ENCODE measurements at places on chromosomes 3 and 15.

DNA sequence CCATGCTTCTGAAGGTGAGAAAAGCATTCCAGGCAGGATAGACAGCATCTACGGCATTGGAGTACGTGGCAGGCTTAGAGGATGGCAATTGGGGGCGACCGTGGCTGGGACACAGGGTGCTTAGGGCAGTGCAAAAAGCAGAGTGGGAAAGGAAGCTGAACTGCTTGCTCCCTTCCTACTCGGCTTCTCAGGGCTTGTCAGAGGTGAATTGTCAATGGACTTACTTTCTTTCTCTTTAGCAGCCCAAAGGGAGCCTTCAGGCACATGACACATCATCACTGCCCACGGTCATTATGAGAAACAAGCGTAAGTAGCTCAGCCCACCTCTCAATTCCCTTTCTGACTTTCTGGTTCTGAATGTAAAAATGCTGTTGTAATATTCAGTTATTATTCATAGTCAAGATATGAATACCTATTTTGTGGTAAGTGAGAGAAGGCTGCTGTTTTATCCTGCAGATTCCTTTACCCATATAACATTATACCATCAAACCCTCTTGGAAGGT is 84.3 kb downstream of the KLHL25 start:
- peak; percentile 56 for DNase-seq

DNA sequence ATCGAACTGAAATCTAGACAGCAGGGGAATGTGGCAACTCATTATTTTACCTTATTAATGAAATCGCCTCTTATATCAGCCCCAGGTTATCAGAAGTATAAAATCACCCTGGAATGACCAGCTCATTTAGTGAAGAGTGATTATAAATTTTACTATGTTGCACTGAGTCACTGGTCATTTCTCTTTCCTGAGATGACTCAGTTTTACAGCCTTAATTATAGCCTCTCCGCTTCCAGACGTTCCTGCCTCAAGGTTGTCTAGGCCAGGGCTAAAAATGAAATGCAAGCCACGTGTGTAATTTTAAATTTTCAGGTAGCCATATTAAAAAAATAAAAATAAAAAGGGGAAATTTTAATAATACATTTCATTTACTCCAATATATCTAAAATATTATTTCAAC is 33.3 kb downstream of the DET1 start:
- DNase-seq = no peak

- DNase-seq = no peak
Measured at GRCh38 chr3:144011251-144011799, 39.7 kb downstream of the DIPK2A start.

DNA sequence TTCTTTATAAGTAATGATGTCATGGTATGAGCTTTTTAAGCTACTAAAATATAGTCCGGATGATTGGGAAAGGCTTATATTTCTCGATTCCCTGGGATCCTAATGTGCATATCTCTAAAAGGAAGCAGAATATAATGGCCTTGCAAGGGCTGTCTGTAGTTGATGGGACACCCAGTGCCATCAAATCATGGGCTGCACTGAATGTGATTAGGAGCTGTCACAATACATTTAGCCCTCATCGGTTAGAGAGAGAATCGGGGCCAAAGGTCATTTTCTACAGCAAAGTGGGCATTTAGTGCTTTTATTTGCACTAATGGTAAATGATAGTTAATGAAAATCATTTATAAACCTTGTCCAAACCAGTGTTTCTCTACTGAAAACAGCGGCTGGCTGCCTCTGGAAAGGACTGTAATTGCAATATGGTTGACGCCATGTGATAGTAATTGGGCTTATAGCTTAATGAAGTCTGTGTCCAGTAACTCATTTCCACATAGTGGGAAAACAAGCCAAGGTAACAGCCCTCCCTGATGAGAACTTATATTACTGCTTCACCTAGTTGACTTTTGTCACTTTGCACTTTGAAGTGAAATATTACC is 265.0 kb upstream of the AZI2 start:
- no peak for DNase-seq

DNA sequence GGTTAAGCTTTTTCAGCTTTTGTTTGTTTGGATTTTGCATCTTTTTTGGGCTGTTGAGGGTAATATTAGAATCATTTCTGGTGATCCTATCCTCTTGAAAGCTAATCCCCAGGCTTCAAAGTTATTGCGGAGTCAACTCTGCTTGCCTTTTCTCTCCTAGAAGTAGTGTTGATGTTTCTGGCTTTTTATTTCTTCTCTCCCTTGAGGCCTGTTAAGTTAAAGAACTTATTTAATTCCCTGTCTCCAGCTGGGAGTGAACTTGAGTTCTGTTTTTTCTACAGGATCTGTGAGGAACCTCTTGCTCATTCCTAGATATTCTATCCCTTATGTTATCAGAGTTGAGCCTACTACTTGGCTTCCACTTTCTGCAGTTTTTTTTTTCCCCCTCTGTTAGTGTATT is 34.1 kb upstream of the CACNA1D start:
- no peak for DNase-seq

DNA sequence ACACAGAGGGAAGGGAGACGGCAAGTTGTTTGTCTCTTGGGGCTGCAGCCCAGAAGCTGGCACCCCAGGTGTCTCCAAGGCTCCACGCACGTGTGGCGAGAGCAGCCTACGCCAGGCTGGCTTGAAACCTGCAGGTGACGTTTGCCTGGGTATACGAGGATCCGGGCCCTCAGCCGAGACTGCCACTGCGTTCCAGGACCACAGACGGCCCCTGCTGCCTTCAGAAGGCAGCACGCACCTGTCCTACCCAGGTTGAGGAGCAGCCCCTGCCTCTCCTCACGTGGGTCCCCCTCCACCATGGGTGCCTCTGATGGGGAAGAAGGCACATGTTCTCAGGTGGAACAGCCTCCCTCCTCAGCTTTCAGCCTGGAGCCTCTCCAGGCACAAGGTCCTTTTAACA is 75.3 kb upstream of the PRR20G start:
- DNase-seq = no peak

GRCh38 chr15:89358435-89358754 is 23.8 kb upstream of the POLG start:
- no peak for DNase-seq

DNA sequence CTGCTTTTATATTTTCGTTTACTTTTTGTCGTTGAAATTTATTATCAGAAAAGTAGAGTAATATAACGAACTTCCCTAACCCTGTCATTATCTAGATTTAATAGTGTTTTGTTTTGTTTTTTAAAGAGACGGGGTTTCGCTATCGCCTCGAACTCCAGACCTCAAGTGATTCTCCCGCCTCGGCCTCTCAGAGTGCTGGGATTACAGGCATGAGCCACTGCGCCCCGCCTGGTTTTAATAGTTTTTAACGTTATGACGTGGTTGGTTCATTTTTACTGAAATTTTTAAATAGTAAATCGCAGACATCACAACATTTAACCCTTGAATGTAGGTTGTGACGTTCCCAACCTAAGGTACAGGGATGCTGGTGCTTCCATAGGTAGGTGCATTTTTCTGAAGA is 1.0 kb downstream of the NGRN start:
- peak; percentile 39 for DNase-seq

GRCh38 chr3:35932995-35933394 is 293.7 kb downstream of the ARPP21 start:
- no peak for DNase-seq

DNA sequence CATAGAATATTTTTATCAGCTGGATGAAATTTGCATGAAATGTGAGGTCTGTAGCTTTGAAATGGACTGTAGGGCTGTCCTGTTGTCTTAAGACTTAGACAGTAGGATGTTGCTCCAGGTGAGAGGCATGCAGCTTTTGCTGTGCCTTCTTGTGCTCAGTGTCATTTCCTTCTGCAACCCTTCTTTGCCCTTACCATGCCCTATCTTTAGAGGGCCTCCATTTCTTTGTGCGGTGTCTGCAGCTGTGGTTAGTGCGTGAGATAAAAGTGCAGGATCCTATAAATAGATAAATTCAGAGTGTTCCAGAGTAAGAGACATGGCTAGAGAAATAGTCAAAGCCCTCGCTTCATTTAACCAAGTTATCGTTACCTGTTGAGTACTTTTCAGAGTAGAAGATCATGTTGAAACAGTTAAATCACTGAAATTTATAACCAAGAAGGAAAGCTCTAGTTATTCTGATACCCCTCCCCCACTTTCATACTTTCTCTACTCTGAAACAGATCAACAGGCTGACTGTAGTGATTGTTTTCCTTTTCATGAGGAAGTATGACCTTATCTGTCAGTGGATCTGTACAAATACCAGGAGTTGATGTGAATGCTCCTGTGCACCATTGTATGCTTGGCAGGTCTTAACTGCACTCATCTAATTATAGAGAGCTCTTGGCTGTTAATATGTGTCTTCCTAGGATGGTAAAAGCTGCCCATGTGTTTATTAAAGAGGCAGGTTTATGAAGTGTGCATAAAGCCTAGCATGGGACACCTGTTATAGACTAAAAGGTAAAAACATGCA is 18.2 kb downstream of the EIF3J start:
- DNase-seq = no peak

- no peak for DNase-seq
Measured at GRCh38 chr3:67648701-67649100, 5.7 kb downstream of the SUCLG2 start.

- DNase-seq = no peak
Measured at GRCh38 chr3:196654006-196654734, 14.7 kb downstream of the NRROS start.

GRCh38 chr15:31031471-31032067 is 40.1 kb upstream of the MTMR10 start:
- DNase-seq = no peak

- no peak for DNase-seq
Measured at GRCh38 chr3:118991775-118992174, 42.9 kb downstream of the IGSF11 start.

GRCh38 chr3:60856257-60857046 is 394.8 kb downstream of the FHIT start:
- DNase-seq = no peak

DNA sequence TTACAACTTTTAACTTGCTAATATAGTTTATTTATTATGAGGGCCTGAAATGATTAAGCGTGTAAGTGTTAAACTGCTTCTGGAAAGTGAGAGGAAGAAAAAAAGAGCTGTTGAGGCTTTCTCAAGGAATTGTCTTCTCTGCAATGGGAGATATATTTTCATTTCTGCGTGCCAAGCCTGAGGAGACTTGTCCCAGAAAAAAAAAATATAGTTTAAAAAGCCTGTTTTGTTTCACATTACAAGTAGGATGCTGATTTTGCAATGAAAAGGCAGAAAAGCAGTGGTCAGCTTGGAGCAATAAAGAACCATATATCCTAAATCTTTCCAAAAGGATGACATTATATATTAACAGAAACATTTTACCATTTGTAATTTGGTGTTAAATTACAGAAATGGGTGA is 115.5 kb downstream of the GMNC start:
- DNase-seq = no peak

GRCh38 chr3:102972350-102972749 is 537.5 kb downstream of the ZPLD1 start:
- no peak for DNase-seq

DNA sequence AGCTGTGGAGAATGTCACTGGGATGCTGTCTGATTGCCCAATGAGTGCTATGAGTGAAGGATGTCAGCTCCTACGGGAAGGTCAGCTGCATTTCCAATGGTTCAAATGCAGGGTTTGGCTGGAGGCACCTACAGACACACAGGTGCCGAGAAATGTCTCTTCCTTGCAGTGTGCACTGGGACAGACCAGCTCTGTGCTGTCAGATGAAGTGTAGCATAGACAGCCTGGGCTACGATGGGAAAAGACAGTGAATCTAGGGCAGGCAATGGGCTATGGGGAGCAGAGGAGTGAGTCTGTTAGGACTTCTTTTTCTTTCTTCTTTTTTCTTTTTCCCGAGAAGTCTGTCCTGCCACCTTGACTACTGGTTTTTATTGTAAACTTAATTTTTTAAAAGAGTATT is 223.1 kb upstream of the EOMES start:
- DNase-seq = no peak

- DNase-seq = no peak
Measured at GRCh38 chr3:143750841-143751240, 97.4 kb downstream of the SLC9A9 start.

DNA sequence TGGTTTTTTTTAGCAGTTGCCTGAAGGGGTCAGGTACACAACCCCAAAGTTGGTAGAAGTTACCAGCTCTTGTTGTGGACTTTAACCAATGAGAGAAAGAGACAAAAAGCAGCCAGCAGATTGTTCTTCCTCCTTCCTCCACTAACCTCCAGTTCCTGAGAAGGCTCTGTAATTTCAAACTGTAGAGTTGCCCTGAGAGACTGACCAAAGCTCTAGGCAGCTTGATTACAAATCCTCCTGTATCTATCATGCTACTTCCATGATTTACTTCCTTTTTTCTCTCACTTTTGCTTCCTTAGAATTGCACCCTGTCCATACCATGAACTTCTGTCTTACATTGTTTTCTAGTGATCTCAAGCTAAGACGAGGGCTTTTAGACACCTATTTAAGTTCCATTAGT is 29.2 kb downstream of the NSUN3 start:
- no peak for DNase-seq

DNA sequence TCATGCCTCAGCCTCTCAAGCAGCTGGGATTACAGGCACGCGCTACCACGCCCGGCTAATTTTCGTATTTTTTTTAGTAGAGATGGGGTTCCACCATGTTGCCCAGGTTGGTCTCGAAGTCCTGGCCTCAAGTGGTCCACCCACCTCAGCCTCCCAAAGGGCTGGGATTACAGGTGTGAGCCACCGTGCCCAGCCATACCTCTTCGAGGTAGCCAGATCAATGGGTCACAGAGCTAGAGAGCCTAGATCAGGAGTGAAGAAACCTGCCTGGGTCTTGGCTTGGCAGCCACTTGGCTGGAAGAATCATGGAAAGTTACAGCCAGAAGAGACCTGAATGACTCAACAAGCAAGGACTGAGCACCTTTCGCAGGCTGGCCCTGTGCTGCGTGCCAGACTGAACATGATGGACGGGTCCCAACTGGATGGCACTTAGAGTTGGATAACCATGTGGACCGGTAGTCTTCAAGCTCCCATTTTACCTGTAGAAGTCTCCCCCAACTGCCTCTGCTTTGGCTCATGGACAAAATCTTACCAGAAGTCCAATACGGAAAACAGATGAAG is 29.7 kb downstream of the GNB5 start:
- no peak for DNase-seq

DNA sequence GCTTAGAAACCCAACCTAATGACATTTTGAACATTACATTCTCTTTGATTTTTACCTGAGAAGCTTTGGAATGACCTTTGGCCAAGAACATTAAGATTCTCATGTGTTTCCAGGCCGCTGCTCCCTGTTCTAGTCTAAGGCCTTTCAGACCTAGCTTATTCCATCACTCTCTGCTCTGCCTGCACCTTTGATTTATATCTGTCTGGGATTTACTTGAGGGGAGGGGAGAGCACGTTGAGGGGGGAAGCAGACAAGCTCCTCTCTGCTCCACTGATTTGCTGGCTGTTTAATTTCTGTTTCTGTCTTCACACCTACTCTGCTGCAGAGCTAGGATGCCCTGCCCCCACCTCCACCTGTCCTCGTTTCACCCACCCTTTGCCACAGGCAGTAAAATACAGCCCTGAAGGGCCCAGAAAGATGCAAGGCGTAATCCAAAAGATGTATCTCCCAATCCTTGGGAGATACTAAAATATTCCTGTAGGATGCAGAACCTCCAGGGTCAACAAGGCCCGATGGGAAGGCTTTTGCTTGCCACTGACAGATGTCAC is 429.8 kb downstream of the EPHB1 start:
- DNase-seq = no peak

- no peak for DNase-seq
Measured at GRCh38 chr3:62159709-62160092, 213.6 kb downstream of the FEZF2 start.

GRCh38 chr3:150627557-150627956 is 24.4 kb downstream of the SELENOT start:
- no peak for DNase-seq

- DNase-seq = no peak
Measured at GRCh38 chr15:50186752-50187151, 4.8 kb downstream of the SLC27A2 start.

- no peak for DNase-seq
Measured at GRCh38 chr3:121621491-121621890, 28.3 kb downstream of the FBXO40 start.
